ENCODE measurements at places on chromosomes 16 and 17.

DNA sequence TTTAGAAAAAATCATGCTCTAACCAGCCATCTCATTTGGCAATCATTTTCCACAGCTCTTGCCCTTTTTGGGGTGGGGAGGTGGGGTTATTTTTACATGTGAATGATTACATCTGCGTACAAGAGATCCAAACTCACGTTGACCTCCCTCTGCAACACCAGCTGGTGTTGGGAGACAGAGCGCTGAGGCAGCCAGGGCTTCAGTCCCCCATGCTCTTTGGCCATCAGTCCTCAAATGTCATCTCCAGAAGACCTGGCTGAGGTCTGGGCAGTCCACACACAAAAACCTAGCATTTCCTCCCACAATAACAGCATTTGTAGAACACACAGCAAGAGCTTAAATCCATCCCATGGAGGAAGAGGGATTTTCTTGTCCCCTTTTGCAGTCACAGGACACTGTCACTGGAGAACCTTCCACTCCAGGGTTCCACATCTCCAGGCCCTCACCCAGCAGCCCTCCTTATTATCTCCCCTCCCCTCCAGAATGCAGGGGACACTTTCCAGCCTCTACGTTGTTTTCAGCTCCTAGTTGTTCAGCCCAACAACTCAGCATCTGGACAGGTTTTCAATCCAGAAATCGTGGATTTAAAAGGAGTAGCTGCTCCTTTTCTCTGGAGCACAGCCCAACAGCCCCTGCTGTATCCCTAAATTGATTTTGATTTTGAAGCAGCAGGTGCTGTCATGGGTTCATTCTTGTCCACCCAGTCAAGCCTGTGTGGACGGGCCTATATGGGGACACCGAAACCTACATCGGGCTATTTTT, 21.1 kb downstream of the MEOX1 start:
- no peak for DNase-seq

DNA sequence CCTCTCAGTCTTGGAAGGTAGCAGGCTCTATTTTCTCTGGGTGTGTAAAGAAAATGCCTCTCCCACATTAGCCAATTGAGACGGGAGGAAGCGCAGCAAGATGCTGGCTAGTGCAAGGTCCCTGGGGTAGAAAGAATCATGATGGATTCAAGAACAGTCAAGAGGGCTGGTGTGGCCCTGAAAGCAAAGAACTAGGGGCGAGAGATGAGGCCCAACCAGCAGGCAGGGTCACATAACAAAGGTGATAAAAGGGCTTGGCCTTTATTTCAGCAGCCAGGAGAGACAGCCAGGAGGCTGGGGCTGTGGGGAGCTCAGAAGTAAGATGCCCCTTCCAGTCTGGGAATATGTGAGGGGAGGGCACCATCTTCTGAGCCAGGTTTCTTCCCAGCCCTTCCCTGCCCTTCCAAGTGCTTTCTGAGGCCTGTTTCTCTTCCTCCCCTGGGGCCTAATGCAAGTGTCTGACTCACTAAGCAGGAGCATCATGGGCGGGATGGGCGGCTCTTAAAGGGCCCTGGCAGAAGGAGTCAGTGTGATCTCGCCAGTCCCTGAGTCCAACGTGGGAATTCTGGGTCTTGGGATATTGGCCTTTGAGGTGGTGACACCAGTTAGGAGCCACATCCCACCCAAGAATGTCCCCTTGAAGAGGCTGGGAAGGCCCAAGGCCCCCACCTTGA, 3.9 kb upstream of the NLRC5 start:
- no peak for DNase-seq

- no peak for DNase-seq
These were observed 455.9 kb upstream of the PSMD7 start for GRCh38 chr16:73840728-73841127.

DNA sequence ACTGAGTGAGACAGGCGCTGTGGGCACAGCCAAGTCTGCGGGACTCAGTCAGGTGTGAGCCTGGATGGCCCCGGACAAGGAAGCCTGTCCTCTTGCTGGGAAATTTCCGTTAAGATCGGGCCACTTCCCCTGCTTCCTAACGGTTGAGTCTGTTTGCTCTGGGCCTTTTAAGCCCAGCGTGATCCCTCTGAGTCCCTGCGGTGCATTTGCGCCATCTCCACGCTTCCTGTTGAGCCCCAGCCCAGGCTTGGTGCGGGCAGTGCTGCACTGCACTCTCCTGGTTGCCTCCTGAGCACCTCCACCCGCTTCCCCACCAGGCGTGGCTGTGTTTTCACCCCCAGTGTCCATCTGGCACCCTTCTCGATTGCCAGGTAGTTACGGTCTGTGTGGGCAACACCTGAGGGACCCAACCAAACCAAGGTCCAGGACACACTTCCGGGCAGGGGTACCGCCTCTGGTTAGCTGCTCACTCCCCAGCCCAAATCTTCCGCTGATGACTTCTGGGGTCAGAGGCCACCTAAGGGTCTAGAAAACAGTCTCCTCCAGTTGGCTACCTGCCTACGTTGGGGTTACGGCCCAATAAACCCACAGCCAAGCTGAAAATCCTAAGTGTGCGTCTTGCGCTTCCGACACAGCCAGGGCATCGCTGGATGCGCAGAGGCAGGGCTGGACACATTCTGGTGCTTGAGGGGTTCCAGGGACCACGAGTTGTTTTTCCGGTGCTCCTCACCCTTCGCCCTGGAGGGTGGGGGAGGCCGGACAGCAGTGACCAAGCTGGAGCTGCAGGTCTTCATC, 1.4 kb upstream of the SLC25A10 start:
- DNase-seq, result no peak

GRCh38 chr16:56505181-56505580, 14.6 kb downstream of the BBS2 start:
- DNase-seq, result no peak
